ENCODE measurements at places on chromosomes 6 and 20.
A peak's percentile ranks its signal among the peaks of the same experiment; 100 is the strongest.

DNA sequence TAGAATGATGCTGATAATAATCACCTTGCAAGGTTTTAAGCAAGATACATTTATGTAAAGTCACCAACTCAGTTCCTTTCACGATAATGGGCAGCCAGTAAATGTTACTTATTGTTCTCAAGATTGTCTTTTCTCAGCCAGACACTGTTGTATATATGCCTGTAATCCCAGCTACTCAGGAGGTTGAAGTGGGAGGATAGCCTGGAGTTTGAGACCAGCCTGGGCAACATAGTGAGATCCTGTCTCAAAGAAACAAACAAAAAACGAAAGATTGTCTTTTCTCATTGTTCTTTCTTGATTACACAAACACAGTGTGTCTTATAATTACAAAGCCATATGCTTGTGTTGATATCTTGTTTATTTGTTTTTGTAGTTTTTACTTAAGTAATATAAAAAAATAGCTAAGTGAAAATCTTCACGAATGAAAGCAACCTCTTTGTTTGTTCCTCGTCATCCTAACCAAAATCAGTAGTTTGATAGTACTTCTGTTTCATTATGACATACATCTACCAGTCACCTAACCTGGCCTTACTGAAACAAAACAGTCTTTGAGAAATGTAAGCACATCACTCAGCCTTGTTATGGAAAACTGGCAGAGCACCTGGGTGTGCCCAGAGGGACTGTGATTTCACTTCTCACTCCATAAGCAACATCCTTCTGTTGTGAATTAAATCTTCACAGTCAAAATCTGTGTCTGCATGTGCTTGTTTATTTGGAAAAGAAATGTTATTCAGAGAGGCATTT, 436.2 kb upstream of the SOX4 start:
- DNase-seq: no peak

DNA sequence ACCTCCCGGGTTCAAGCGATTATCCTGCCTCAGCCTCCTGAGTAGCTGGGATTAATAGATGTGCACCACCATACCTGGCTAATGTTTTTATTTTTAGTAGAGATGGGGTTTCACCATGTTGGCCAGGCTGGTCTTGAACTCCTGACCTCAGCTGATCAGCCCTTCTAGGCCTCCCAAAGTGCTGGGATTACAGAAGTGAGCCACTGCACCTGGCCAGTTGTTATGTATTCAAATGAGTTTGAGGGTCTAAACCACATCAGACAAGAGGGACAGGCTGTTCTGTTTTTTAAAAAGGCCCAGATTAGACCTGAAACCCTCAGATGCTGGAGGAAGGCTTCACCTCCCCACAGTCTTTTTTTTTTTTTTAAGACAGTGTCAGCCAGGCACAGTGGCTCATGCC, 4.1 kb upstream of the SPAG4 start:
- no peak for DNase-seq

GRCh38 chr20:61835301-61835700, 230.4 kb downstream of the TAF4 start:
- DNase-seq: peak; percentile 20

GRCh38 chr6:142531727-142532126, 229.9 kb downstream of the ADGRG6 start:
- peak; percentile 6 for DNase-seq

DNA sequence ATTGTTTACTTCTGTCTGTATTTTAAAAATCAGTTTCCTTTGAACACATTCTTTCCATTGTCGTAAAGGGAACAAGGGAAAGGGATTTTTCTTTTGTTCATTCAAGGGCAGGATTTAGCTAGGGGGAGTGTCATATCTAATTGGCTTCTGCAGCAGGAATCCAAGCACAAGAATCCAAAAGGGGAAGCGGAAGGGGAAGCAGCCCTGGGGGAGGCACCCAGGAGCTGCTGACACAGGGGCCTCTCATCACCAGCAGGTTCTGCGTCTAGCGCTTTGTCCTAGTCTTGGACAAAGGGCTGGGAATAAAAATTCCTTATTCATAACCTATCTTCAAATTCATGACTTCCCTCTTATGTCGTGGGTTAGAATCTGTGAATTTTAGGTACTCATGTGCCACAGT, 13.7 kb downstream of the RIPK1 start:
- no peak for DNase-seq

DNA sequence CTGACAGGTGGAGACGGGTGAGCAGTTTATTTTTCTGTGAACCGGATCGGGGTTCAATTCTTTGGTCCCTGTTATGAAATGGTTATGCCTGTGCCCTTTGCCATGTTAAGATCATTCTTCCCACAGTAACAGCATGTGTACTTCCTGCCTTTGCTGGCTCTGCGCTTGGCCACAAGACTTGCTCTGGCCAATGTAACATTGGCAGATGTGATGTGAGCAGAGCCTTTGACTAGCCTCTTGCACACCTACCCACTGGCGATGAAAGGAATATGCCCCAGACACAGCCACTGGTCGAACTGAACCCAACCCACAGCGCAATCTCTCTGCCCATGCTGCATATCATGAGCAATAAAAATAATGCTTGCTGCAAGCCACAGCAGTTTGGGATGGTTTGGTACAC, 31.9 kb downstream of the JAG1 start:
- no peak for DNase-seq

DNA sequence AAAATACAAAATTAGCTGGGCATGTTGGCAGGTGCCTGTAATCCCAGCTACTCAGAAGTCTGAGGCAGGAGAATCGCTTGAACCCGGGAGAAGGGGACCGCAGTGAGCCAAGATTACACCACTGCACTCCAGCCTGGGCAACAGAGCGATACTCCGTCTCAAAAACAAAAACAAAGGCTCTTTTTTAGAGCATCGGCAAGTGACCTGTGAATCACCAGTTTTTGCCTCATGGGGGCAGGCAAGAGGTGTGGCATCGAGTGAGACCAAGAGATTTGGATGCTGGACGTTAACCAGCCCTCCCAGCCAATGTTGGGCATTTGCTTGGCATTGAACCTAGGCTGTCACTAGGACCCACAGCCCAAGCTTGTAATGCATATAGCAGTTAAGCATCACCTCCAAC, 14.6 kb upstream of the CDK5RAP1 start:
- DNase-seq: no peak

Measured in fibroblast of skin of abdomen (primary cell).